ENCODE measurements at places on chromosomes 5 and 9.

GRCh38 chr5:168972731-168973130, 328.2 kb downstream of the SLIT3 start:
- no peak for DNase-seq

DNA sequence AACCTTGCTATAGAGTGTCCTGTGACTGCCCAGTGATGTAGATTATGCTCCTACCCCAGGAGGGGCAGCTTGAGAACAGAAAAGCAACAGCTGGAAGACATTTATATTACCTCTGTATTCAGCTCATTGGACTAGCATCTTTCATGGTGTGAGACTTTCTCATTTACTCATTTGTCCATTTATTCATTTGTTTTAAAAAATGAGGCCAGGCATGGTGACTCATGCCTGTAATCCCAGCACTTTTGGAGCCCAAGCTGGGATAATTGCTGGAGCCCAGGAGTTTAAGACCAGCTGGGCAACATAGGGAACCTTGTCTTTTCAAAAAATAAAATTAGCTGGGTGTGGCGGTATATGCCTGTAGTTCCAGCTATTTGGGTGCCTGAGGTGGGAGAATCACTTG, 130.0 kb upstream of the LHFPL2 start:
- no peak for DNase-seq

DNA sequence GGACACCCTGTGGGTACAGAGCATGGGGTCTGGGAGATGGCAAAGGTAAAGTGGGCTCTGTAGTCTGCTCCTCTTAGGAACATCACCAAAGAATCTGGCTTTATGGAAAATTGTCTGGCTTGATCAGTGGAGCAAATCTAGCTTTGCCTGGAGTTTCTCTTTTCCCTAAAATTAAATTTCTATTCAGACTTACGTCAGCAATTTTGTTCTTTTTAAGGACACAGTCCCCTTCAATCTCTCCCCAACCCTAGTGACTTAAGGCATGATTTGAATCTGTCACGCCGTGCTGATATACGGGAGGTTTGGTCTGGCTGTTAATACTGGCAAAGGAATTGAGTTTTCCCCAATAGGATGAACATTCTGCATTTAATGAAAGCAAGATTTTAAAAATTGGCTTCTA, 72.3 kb upstream of the ERCC6L2 start:
- DNase-seq: no peak

DNA sequence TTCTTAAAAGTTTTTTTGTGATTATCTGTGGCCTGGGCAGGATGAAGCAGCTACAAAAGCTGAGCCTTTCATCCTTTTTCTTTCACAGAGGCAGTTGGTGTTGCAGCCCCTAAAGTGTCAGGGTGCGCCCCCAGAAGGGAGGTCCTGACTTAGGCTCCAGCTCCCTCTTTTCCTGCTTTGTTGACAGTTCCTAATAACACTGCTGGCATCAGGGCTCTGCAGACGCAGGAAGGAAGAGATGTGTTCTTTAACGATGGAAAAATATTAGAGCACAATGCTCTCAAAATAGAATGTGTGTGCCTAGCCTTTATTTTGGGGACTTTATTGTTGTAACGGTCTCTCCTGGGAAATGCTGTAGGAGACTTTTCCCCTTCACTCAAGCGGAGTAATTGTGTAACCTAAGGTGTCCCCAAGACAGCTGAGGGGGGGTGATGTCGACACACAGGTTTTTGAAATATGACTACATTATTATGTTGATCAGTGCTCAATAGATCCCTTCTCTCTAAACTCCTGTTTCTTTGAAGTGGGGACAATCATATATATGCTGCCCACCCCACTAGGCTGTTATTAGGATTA, 135.6 kb downstream of the SEMA6A start:
- DNase-seq: no peak

DNA sequence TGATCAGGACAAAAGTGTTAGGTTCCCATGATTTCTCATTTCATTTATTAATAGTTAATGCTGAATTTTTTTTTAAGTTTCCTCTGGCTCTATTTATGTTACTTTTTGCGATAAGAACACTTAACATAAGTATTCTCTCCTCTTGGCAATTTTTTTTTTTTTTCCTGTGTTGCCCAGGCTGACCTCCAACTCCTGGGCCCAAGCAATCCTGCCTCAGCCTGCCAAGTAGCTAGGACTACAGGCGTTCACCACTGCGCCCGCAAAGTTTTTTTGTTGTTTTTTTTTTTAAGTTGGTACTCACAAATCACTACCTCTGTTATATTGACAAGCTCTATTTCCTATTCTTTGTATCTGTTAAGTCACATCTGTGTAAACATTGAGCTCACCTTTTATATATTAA, 5.7 kb upstream of the PCYOX1L start:
- DNase-seq: no peak

GRCh38 chr9:69502671-69503301, 169.4 kb downstream of the APBA1 start:
- peak; percentile 13 for DNase-seq

DNA sequence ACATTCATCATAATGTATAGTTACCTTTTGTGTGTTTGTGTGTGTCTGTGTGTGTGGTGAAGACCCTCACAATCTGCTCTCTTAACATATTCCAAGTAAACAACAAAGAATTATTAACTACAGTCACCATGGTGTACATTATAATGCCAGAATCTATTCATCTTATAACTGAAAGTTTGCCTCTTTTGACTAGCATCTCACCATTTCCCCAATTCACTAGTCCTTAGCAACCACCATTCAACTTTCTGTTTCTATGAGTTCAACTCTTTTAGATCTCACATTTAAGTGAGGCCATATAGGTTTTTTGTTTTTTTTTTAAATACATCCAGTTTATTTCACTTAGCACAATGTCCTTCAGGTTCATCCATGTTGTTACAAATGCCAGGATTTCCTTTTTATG, 83.6 kb downstream of the SMC2 start:
- DNase-seq: no peak

DNA sequence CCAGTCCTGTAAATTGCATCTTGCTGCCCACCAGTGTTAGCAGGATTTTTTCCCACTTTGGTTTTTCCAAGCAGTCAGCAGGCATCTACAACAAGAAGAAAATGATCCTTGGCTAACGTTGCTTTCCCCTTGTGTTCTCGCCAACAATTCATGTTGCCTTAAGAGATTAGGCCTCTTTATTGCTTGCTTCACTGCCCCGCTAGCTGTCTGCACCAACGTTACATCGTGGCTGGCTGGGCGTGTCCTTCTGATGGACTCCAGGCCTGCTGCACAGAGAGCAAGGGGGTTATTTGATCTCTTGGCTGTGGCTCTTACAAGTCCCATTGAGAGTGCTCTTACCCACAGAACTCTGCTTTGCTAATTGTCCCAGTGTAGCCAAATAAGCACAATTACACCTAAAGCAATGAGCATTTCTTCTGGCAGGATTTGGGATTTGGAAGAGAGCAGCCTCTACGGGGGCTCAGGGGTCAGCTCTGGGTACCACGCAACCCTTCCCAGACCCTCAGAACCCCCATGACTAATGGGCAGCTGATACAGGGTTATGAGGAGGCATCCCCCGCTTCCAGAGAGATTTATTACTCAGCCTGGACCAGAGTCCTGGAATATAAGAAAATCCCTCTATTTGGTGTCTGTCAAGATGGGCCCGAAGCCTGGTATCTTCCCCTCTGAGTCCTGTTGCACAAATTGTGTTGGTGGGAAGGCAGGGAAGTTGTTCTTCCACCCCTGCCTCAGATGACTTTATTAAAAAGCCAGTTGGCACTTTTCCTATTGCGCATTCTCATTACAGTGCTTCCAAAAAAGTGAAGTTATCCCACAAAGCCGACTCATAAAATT, 17.6 kb downstream of the DCANP1 start:
- peak; percentile 49 for DNase-seq

DNA sequence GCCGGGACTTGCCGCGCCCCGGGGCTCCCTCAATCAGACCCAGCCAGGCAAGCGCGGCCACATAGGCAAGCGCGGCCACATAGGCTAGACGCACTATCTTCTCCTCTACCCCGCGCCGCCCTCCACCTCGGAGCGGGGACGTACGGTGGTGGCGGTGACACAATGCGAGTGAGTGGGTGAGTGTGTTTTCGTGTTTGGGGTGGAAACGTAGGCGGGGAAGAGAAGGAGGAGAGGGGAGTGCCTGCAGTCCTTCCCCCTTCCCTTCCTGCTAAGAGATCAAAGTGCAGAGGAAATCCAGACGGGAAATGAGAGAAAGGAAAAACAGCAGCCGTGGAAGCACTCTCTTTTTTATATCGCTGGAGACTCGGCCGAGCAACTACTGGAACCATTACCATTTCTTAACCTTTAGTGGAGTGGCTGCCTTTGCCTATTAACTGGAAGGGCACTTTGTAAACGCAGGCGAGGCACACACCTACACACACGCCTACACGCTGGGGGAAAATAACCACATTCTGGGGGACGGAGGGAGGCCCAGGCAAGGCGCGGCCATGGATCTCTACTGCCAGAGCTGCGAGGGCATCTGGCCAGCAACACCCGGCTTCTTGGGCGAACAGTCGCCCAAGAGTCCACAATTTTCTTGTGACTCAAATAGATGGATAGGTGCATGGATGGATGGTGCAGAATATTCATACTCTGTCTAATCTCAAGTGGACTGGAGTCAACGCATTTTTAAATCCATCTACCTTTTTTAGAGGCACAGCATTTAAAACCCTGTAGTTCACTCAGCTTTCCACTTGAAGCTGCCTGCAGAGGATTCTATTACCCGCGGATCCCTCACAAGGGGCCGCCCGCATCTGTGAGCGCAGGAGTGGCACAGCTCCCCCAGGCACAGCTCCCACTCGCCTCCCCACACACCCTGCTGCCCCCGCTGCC, 2.1 kb downstream of the EDIL3 start:
- DNase-seq: no peak

DNA sequence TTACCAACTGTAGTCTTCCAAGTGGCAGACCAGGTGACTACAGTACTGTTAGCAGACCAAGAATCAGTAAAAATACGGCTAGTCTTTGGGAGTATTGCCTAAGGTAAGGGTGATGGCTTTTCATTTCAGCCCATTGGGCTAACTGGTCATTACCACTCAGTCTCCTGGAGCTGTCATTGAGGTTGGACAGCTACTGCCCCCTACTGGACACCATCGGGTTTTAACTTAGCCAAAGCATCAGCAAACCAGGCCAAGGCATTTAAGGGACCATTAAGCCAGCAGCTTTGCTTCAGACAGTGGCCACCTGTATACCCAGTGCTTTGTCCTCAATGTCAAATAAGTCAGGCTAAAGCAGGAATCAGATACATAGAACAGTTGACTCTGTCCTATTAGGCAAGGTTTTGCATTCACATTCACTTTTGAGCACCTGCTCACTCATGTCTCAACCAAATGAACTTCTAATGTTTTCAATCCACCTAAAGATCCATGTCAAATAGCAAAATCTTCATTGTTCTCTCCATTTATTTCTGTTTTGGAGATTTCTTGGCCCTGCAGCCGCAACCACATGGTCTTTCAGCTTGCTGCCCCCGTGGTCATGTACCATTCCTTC, 117.2 kb downstream of the INVS start:
- no peak for DNase-seq

DNA sequence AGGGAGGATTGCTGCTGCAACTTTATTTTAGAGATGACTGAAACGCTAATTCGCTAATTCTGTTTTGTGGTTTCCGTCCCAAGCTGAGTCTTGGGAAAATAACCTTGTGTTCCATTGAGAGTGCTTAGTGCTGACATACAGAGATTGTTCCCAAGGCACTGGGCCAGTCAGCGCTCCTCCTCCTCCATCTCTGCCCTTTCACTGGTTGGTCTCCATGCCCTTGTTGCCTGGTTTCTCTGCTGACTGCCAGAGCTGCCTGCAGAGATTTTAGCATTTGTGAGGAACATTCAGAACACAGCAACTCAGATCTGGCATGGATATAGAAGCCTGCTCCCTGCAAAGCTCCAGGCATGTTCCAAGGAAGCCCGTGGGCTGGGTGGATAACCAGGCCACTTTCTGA, 126.0 kb upstream of the IRX2 start:
- DNase-seq: no peak

GRCh38 chr9:111068771-111069170, 30.5 kb upstream of the LPAR1 start:
- no peak for DNase-seq

DNA sequence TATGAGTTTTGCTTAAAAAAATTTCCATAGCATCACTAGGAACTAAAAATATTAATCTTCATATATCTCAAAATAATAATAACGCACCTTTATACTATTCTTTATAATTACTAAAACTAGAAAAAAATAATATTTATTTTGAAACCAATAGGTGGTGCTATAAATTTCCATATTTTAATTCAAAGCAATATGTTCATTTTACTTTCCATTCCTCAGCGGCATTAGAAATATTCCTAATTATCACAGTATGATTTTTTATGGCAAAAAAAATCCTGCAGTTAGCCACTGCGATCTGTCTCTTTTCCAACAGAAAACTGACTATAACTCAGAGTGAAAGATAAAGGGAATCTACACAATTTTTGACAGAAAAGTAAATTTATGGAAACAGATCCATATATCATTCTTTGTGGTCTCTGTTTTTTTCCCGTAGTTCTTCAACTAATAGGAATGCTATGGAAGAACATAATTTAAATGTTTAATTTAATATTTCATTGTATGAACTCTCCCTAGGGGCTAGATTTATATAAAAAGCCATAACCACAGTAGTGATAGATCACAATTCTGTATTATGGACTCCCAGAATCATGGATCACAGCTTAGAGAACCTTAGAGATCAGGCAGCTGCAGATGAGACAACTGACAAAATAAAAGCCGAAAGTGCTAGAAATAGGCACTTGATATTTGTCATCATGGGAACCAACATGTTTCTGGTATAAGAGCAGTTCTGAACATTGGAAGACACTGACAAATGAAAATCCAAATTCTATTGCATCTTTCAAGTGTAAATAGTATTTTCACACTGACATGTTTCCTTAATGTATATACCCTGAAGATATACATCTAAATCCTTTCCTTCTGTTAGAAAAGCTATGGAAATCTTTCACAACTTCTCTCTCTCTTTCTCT, 167.7 kb upstream of the MPDZ start:
- DNase-seq: no peak

DNA sequence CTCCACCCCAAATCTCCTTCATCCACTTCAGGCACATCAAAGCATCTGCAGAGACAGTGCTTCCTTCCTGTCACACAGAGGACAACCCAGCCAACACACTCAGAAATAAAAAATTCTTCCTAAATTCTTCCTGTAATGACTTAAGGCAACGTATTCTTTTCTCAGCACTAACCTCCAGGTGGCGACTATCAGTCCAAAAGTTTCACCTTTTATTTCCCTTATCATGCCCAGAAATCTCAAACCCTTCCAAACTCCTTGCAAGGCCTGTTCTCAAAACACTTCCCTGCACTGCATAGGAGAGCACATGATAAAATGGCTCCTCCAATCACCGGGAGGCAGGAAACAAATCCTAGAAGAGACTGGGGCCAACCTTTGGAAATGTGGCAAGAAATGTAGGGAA, 35.1 kb downstream of the SLIT3 start:
- DNase-seq: no peak

GRCh38 chr5:68534131-68534940, 318.8 kb downstream of the PIK3R1 start:
- no peak for DNase-seq

DNA sequence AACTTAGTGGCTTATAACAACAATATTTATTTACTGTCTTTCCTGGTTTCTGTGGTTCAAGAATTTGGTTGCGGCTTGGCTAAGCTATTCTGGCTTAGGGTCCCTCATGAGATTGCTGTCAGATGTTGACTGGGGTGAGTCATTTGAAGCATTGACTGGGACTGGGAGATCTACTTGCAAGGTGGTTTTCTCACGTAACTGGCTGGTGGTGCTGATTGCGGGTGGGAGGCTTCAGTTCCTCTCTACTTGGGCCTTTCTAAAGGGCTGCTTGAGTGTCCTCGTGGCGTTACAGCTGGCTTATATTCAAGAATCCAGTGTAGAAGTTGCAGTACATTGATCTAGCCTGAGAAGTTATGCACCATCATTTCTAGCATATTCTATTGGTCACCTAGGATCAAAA, 218.5 kb upstream of the ELAVL2 start:
- no peak for DNase-seq

Measured in skeletal muscle cell (primary cell).